Upper lobe of right lung (tissue), 1 donor: ENCODE measurements at places on chromosomes 3 and 15. TPM values are rescaled to one million over a fixed set of nuclear protein-coding genes. Genes with fewer than 3 reads are reported as not detected.

Gene ACAP2
- 60.3 TPM for total RNA-seq

Gene PPM1L
- total RNA-seq = 13.5 TPM

Gene IGSF10
- total RNA-seq = 32.4 TPM

Gene FOXL2NB
- total RNA-seq = not detected

Gene COL6A5
- total RNA-seq = 6.3 TPM

Gene SPCS1
- total RNA-seq = 76.0 TPM

- DNase-seq = no peak
These were observed 338.5 kb downstream of the PTPRG start for GRCh38 chr3:61899700-61900462.

DNA sequence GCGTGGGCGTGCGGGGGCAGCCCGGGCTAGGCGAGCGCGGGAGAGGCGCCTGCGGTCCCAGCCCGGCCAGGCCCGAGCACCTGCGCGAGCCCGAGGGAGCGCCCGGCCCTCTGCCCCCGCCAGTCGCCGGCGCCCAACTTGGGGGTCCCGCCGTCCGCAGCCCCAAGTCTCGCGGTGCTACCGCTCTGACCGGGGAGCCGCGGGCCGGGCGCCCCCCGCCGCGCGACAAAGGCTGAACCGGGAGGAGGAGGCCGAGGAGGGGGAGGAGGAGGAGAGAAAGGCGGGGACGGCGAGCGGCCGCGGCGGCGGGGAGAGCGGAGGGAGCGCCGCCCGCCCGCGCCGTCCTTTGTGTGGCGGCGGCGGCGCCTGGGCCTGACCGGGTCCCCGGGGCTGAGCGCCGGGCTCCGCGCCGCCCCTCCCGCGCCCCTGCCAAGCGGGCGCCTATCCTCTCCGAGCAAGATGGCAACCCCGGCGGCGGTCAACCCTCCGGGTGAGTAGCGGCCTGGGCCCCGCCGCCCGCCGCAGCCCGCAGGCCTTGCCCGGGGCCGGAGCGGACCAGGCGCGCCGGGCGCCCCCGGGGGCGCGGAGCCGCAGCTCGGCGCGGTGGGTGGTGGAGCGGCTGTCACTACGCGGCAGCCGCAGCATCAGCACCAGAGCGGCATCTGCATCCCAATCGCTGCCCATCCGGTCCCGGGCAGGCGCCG, at the start of gene ARNT2:
ARNT2 (plus strand) TSS at position 326 of the 704 bp plus-strand sequence; CDS start at position 460, 134 bp downstream.
- DNase-seq = peak; percentile 69

DNA sequence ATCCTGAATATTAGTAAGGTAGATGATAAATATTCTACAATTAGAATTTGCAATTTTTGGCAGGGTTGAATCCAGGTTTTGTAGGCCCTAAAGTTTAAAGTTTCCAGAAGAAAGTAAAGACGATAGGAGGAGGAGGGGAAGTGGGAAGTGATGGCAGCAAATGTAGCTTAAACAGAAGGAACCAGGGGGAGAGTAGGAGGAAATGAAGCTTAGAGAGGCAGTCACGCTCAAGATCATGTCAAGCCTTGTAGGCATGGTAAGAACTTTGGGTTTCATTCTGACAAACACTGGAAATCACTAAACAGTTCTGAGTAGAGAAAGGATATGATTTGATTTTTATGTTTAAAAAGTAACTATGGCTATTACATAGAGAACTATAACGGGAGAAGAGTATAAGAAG, 63.9 kb downstream of the NR2E3 start:
- no peak for DNase-seq

DNA sequence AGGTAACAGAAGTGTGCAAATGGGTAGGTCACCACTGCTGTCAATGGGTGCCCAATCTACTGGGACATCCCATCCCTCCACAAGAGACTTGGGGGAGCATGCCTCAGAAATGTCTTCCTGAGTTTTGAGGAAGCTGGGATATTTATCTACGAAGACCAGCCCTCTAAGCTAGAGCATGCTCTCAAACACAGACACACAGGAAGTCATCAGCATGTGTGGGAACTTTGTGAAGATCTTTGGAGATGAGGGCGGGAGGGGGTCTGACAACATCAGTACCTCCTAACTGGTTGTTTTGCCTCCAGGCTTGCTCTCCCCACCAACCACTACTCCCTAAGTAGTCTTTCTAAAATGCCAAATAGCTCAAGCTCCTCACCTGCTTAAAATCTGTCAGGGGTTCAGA, 3.5 kb upstream of the MEF2A start:
- no peak for DNase-seq

GRCh38 chr3:170572665-170573253, 13.1 kb downstream of the SLC7A14 start:
- DNase-seq = no peak

- DNase-seq = no peak
These were observed 467.9 kb upstream of the ATP11B start for GRCh38 chr3:182325213-182325950.

DNA sequence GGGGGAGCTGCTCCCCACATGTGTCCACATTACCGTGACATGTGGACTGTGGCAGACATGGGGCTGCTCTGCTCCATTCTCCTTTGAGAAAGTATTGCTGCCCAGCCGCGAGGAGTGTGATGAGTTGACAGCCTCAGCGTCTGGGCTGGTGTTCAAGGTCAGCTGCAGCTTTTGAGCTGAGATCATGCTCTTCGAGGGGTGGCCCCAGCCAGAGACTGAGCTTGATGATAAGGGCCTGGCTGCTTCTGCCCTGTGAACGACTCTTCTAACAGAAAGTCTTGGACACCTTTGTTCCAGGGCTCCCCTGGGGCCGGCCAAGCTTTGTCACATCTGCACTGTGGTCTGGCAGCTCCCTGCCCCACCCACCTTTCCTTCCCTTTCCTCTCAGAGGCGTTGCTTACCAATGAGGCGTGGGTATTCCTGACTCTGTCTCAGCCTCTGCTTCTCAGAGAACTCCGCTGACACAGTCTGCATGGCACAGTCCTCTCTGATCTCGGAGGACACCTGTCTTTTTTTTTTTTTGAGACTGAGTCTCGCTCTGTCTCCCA, 86.6 kb downstream of the CHRD start:
- peak; percentile 58 for DNase-seq

- DNase-seq = no peak
These were observed 472.2 kb downstream of the GRM7 start for GRCh38 chr3:7333125-7333524.

- DNase-seq = no peak
These were observed 36.5 kb downstream of the TGFBR2 start for GRCh38 chr3:30642849-30643361.

GRCh38 chr3:20060974-20061685, 20.9 kb downstream of the KAT2B start:
- DNase-seq = no peak

- no peak for DNase-seq
These were observed 583.9 kb downstream of the NTRK3 start for GRCh38 chr15:87672309-87673288.

DNA sequence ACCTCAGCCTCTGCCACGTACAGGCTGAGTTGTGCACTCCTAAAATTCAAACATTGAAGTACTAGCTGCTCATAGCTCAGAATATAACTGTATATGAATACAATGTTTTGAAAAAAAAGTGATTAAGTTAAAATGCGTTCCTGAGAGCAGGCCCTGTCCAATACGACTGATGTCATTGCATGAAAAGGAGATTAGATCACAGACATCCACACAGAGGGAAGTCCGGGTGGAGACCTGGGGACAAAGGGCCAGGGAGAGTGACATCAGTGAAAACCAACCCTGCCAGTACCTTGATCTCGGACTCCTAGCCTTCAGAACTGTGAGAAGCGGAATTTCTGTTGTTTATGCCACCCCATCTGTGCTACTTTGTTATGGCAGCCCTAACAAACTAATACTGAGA, 311.4 kb upstream of the NR2F2 start:
- no peak for DNase-seq

DNA sequence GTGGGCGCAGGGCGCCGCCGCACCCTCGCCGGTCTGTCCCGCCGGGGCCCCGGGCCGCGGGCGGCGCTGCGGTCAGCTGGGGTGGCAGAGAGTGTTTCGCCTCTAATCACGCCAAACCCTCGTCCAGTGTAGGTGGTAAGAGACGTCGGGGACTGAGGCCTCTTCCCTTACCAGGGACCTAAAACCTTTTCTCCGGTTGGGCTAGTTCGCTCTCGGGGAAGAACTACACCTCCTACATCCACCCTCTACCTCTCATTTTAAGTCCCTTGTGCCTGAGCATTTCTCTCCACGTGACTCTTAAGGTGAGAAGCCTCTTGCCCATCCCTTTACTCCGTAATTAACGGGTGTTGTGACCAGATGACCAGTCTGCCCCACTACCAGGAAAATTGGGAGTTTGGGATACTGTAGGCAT, 520 bp downstream of the TMEM42 start:
- DNase-seq = no peak

DNA sequence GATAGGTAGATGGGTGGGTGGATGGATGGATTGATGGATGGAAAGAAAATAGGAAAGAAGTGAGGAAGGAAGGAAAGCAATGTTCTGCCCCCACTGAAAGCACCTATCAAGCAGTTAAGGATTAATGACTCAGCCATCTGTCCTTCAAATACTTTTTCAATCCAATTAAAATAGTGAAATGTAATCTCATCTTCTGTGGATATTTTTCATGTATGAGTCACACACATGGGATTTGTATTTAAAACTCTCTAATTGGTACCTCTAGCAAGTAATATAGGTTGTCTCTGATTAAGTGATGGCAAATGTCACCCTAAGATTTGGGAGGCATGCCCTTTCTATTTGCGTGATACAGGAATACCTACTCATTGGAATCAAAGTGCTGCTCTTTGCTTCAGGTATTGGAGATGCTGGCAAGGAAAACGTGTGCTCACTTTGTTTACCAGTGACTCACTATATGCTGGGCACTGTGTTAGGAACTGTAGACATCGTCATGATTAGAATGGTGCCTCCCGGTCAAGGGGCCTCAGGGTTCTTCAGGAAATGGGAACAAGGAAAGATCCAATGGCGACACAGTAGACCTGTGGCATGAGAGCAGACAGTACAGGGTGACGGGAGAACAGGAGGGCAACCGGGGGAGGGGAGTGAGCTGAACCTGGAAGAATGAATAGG, 230.1 kb downstream of the CLSTN2 start:
- DNase-seq = no peak

- DNase-seq = no peak
These were observed 14.4 kb upstream of the CDC25A start for GRCh38 chr3:48202632-48203031.
